ENCODE measurements at places on chromosomes 2 and 18.

GRCh38 chr18:48183613-48184012 is 225.6 kb downstream of the ZBTB7C start:
- no peak for DNase-seq

GRCh38 chr2:69143748-69144360 is 130.9 kb downstream of the ANTXR1 start:
- no peak for DNase-seq

GRCh38 chr2:225582355-225583116 is 183.0 kb downstream of the NYAP2 start:
- DNase-seq, result no peak

- no peak for DNase-seq
These were observed 44.5 kb upstream of the SERPINB2 start for GRCh38 chr18:63843008-63843407.

DNA sequence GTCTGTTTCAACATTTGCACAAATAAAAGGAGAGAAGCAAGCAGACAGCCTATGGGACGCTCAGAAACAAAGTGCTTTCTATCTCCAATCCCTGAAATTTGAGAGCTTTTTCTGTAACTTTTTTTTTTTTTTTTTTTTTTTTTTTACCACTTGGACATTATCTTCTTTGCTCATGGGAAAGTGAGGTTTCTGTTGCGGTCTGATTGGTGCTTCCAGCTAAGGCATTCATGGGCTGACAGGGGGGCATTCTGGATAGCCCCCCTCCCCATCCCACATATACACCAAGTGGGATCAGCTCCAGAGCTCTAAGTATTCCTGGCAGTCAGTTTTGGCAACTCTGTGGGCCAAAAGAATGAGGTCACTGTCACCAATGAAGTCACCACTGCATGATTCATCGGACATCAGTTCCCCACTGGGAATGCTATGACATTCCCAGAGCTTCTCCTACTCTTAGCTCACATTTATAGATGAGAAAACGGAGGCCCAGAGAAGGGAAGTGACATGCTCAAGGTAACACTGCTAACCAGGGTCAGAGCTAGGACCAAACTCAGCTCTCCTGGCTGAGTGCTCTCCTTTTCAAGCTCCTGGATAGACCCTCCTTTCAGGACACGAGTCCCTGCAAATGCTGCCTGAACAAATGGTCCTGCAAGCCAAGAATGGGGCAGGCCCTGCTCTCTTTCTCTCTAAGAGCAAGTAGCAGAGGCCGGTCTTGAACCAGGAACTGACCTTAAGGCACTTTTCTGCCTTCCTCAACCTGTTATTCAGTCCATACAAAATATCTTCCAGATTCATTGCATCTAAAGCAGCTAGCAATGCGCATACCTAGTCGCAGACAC is 61.3 kb downstream of the TMEM247 start:
- DNase-seq, result no peak

DNA sequence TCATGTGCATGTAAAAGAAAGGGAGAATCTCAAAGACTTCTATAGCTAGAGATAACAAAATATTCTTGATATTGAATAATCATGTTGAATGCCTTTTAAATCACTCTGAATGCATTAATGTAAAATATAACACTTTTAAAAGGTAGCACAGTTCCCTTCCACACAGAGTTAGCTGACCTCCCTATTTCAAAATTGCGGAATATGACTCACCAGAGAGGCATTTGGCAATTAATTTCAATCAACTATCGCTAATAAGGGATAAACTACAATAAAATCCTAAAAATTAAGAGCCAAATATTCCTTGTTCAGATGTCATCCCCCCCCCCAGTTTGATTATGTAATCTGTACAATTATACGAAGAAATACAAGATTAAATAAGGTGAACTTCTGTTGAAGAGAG is 29.3 kb downstream of the ZC3H15 start:
- DNase-seq, result no peak

DNA sequence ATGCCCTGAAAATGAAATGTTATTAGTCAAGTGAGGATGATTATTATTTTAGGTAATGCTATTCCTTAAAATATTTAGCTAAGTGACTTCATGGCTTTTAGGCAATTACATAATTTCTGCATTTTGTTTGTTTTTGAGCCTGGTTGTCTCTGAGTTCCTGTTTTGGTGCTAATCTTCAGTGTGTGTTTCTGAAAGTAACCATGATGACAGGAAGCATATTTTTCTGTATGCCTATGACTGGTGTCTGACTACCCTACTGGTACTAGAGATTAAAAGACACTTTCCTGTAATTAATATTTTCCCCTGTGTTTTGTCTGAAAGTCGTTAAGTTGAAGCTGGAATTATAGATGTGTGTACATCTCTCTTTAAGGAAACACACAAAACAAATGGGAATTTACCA is 295.0 kb upstream of the SPRED2 start:
- DNase-seq, result no peak

GRCh38 chr2:198523710-198524109 is 719.3 kb downstream of the PLCL1 start:
- DNase-seq, result no peak
